ENCODE measurements at places on chromosomes 12 and 14. TPM values are rescaled to one million over a fixed set of nuclear protein-coding genes. Genes with fewer than 3 reads are reported as not detected.

The SAMD15 gene
- total RNA-seq: 2.2 TPM

The CRIP2 gene
- total RNA-seq: 172 TPM

The RAB35 gene
- 78.2 TPM for total RNA-seq

The MYO1H gene
- not detected for total RNA-seq

The RIPK3 gene
- total RNA-seq: not detected

The EID3 gene
- total RNA-seq: 7.0 TPM
